ENCODE measurements at places on chromosomes 13 and 19. TPM values are rescaled to one million over a fixed set of nuclear protein-coding genes. Genes with fewer than 3 reads are reported as not detected.

DNA sequence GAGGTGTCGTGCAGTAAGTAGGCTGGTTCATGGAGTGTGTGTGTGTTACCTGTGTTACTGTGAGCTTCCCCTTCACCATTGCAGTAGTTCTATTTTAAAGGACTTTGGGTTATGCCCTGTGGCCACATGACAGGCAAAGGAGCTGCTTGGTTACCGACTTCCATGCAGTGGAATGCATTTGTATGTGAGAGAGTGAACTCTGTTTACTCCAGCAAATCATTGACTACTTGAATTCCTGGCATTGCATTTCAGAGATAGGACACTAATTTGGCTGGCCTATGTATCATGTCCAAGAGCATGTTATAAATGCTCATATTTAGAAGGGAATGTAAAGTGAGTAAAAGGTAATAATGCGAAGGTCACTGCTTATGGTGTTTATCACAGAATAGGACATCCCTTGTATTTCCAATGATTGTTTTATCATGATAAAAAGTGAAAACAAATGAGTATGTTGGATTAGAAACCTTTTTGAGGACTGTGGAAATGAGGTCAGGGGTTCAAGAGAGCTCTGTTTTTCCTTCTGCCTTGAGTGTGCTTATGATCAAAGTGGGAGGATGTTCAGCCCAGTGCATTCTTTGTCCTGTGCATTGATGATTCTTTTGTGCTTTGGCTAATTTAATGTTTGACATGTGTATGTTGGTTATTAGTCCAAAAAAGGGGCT, 156.5 kb downstream of the LMO7 start:
- no peak for DNase-seq

DNA sequence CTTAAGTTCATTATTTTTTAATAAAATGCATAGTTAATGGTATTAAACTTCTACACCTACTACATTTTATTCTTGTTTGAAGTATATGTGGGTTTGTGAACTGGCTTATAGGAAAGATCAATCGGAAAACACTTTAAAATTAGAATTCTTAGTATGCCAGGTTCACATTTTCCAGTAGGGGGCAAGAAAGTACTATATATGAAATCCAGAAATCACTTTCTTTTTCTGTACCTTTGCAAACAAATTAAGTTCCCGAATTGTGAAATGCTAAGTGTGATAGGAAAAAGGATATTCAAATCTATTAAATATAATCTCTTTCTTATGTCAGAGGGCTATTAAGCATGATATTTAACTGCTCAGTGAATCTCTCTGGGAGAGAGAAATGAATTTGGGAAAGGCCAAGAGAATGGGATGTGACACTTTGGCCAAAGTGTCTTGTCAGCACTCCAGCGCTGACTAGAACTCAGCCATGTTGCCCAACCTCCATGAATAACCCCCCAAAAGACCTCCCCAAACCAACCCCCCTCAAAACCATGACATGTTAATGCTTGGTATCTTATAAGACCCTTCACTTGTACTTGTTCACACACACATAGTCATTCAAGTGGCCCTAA, 122.6 kb upstream of the SLC10A2 start:
- no peak for DNase-seq

- no peak for DNase-seq
These were observed 23.6 kb downstream of the LYL1 start for GRCh38 chr19:13078897-13079541.

DNA sequence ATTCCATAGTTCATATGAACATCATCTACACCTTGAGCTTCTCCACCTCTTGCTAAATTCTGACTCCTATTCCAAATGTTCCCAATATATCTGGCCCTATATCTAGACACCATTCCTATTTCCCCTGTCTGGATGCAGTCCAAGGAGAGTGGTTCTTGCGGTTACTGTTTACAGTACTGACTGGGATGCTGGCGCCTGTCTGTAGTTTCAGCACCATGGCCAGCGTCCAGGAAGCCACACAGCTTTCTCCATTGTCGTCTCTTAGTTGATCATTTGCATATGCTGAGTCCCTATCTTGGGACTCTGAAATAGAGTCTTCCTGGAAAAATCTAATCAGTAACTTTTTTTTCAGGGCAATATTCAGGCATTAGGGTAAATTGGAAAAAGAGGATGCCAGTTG, 14.9 kb downstream of the LAIR2 start:
- no peak for DNase-seq

GRCh38 chr13:50936679-50937078, 27.1 kb downstream of the RNASEH2B start:
- no peak for DNase-seq

- DNase-seq = no peak
These were observed 11.6 kb downstream of the ZNF444 start for GRCh38 chr19:56152644-56153043.

DNA sequence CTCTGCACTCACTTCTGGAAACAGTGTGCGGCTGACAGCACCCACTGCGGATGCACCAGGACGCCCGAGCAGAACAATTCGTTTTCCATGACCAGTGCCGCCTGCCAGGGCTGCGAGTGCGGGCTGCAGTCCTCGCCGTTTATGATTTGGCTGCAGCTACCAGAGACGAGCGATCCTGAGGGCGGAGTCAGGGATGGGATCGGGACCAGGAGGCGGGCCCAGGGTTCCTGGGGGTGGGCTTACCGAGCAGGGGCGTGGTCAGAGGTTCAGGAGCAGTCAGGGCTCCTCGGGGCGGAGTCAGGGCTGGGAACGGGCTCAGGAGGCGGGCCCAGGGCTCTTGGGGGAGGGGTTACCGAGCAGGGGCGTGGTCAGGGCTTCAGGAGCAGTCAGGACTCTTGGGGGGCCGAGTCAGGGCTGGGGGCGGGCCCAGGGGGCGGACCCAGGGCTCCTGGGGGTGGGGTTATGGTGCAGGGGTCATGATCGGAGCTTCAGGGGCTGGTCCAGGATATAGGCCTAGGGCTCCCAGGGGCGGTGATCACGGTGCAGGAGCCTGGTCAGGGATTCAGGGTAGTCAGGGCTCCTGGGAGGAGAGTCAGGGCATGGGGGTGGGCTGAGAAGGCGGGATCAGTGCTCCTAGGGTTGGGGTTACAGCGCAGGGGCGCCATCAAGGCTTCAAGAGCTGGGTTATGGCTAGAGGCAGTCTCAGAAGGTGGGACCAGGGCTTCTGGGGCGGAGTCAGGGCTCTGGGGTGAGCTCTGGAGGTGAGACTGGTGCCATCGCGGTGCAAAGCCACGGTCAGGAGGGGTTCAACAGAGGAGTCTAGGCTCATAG, 1.7 kb downstream of the KLK4 start:
- no peak for DNase-seq

GRCh38 chr19:31448221-31448657, 99.0 kb upstream of the TSHZ3 start:
- no peak for DNase-seq

- DNase-seq = no peak
These were observed 27.2 kb downstream of the RCBTB2 start for GRCh38 chr13:48505597-48506091.

GRCh38 chr19:16920816-16921529, 32.2 kb downstream of the F2RL3 start:
- DNase-seq = peak; percentile 65

- DNase-seq = no peak
These were observed 2.7 kb downstream of the MKNK2 start for GRCh38 chr19:2048104-2048958.

- no peak for DNase-seq
These were observed 34.5 kb downstream of the TSC22D1 start for GRCh38 chr13:44541601-44542000.

- no peak for DNase-seq
These were observed 33.3 kb upstream of the SPATA13 start for GRCh38 chr13:24127116-24127631.

DNA sequence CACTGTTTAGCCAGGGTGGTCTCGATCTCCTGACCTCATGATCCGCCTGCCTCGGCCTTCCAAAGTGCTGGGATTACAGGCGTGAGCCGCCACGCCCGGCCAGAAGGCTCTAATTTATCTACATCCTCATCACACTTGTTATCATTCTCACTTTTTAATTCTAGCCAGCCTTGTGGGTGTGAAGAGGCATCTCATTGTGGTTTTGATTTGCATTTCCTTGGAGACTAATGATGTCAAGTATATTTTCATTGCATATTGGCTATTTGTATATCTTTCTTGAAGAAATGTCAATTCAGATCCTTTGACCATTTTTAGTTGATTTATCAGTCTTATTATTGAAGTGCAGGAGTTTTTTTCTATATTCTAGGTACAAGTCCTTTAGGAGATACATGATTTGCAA, 27.7 kb upstream of the HIF3A start:
- DNase-seq = no peak

DNA sequence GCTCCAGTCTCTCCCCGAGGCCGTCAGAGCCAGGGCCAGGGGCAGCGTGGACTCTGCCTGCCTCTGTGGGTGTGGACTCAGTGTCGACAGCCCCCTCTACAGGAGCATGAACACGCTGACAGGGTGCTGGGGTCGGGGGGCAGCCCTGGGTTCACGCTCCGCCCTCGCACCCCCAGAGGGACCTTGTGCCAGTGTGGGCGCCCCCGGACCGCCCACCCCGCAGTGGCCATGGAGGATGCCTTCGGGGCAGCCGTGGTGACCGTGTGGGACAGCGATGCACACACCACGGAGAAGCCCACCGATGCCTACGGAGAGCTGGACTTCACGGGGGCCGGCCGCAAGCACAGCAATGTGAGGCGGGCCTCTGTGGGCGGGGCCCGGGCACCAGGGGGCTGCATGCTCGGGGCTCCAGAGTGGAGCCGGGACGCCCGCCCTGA, 8.3 kb downstream of the TRPM4 start:
- DNase-seq = no peak

DNA sequence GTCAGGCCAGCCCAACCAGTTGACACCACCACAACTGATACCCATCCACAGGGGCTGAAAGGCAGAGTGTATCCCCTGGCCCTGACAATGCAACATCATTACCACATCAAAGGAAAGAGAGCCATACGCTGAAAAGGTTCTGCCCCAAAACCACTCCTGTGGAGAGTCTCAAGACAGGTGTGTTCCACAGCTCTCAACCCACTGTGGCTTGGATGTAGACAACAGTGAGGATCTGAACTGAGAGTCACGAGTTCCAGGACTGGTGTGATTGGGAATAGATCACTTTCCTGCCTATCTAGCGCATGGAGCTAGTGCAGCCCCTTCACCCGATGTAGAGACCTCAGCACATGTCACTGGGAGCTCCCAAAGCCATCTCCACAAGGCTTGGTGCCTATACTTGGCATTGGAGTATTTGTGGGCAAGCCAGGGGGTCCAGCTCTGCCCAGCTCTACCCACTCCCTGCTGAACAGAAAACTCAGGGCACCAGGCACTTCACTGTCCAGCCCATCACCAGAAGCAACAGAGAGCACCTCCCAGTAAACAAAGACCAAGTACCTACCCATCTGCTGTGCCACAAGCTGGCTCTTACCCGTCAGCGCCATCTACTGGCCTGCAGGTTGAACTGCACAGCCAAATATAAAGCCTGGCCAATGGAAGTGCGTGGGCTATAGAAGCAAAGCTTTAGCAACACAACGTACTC, 579.5 kb downstream of the UQCRFS1 start:
- no peak for DNase-seq

DNA sequence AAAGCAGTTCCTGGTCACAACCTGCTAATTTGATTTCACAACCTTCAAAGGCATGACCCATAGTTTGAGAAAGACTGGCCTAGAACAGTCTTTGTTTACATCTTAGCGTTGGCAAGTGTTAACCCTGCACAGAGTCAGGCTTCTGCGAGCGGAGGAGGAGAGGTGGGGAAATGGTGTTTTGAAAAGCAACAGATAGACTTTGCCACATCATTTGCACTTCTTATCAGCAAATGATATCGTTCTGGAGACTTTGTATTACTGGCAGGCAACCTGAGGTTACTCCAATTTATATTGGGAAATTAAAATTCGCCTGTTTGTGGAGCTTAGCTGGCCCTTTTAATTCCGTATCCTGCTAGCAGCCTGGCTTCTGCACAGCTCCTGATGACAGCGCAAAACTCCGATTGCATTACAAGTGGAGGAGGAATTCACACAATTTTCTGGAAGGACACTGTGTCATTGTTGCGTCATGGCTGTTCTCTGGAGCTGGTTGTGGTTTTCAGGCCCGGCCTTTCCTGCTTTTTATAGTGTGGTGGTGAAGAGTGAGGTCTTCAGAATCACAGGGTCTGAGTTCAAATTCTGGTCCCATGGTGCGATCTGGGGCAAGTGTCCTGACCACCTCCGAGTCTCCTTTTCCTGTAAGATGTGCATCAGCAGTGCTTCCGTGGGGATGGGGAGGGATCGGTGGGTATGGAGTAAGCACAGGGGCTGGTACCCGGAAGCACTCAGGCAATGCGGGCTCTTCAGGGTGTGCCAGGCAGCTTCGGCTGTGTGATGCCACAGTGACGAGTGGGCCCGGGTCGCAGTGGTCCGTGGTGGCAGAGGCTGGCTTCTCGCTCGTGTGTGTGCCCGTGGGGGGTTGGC, 49.1 kb upstream of the EHD2 start:
- peak; percentile 88 for DNase-seq

DNA sequence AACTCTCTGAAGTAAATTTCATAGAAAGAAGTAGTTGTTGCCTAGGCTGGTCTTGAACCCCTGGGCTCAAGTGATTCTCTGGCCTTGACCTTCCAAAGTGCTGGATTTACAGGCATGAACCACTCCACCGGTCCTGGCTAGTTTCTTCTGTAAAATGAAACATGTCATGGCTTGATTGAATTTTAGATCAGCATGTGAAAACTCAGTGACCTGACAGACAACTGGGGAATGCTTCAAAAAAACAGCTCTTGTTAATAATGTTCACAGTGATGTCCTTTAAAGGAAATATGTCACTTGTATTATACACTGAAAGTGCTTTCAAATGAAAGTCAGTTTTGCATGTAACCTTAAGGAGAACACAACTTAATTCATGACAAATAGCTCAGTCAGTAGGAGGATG, 118.2 kb downstream of the KLF5 start:
- DNase-seq = no peak

The SCEL gene
- not detected for total RNA-seq

The SBSN gene
- total RNA-seq = not detected

The LILRB3 gene
- total RNA-seq = 14.6 TPM

The KXD1 gene
- total RNA-seq = 75.2 TPM

The GRIN2D gene
- 0.71 TPM for total RNA-seq

The OR4F17 gene
- not detected for total RNA-seq

The SPRY2 gene
- 48.8 TPM for total RNA-seq

The ZNF132 gene
- 2.9 TPM for total RNA-seq

The URAD gene
- not detected for total RNA-seq
